ENCODE measurements at places on chromosomes 6 and 20.

DNA sequence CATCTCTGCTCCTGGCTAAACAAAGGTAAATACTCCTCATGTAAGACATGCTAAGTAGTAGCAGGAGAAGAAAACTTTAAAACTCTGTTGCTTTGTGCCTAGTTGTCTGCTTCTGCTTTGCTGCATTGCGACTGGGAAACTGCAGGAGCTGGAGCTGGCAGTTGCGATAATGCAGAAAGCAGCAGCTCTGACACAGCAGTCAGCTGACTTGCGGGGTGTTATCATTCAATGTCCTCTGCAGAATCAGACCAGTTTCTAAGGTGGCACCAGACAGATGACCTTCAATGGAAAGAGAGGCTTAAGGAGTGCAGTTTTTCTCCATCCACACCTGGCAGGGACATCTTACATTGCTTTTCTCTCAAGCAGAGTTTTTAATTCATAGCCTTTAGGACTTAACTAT is 69.9 kb upstream of the SOX4 start:
- DNase-seq: no peak

- peak; percentile 36 for DNase-seq
These were observed at the start of gene RCAN2 for GRCh38 chr6:46491201-46491627. TSS of gene RCAN2 (minus strand) at chr6:46491449.

DNA sequence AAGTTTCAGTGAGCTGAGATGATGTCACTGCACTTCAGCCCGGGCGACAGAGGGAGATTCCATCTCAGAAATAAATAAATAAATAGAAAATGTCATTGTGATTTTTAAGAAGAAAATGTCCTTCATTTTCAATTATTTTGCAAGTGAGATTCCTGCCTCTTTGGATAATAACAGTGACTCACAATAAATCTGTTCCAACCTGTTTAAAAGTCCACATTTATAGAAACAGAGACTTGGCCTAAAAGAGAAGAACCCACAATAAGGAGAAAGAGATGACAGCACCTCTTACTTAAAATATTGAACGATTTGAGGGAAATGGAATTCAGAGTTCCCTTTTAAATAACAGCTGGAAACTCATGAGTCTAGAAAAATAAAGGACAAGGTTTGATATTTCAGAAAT is 373.4 kb upstream of the NOX3 start:
- DNase-seq: no peak

DNA sequence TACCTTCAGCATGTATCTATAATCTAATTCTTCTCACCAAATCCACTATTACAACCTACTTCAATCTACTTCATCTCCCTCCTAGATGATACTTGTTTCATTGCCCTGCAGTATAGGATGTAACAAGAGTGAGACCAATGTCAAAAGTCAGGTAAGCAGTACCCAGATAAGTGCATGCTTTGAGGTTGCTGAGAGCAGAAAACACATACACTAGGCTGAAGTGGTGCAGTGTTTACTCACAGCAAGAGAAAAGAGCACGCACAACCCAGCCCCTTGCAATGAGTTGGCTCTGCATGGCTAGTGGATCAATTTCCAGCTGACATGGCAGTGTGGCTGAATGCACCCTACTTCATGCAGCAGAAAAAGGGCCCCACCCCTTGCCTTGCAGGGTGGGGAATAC is 199.9 kb downstream of the EPHA7 start:
- DNase-seq: no peak

DNA sequence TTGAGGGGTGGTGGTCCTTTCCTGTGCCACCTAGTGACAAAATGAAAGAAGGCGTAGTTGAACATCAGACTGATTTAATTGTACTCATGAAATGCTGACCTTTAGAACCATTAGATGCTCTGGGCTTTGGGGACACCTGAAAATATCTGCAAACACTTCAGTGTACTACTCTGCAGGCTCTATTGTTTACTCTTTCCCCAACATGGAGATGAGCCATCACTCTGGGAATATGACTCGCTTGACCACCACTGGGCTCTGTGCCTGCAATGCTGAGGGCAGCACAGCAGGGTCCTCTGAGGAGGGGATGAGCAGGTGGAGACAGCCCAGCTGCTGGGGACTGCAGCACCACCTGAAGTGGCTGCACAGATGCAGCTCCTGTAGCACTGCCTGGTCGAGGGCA is 74.8 kb upstream of the SLC24A3 start:
- DNase-seq: no peak

DNA sequence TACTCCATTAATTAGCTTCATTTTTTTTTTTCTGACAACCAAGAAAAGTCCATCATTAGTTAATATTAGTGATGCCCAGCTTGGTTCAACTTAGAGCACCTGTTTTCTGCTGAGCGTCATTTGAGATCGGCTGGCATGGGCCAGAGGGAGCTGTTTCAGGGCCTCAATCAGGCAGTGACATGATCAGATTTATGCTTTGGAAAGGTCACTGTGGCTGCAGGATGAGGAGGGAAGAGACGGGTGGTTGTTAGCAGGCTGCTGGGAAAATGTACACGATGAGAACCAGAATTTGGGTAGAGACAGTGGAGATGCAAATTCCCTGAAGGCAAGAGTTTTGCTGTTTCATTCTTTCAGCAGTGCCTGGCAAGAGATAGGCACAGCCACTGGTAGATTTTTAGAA is 4.4 kb upstream of the STX16 start:
- no peak for DNase-seq

GRCh38 chr20:33433465-33434234 is 9.9 kb downstream of the SNTA1 start:
- DNase-seq: peak; percentile 56

DNA sequence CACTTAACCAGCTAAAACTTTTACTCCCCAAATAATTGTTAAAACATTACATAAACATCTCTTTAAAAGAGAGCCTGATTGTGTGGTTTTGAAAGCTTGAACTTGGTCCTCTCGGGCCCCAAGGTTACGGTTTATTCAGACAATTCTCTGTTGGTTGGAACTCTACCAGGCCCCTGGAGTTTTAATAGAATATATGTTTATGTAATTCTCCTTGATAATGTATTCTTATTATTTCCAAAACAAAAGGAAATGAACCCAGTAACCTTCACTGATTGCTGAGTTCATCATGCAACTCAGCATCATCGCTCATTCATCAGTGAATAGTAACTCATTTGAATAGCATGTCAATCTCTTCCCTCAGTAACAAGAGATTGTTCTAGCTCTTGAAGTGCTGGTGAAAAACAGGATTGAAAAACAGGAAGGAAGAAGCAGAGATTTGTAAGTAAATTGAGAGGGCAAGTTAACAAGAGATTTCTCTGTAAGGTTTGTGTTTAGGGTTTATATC is 464.5 kb upstream of the MARCKS start:
- no peak for DNase-seq

DNA sequence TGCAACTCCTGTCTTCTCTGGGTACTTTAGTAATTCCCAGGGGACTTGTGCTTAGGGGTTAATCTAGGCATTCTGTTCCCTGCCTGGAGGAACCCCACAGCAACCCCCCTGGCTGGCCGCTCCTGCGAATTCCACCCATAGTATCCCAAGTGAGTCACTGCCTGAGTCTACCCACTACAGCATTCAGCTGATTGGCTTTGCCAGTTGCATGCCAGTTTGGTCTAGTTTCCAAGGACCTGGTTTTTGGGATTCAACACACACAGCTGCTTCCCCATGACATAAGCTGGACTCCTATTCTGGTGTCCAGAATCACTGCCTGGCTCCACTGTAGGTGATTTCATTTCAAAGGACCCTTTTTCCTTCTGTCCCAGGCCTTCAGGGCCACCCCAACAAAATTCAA is 40.3 kb downstream of the PLCG1 start:
- peak; percentile 95 for DNase-seq

- no peak for DNase-seq
These were observed 42.3 kb downstream of the GNAS start for GRCh38 chr20:58894652-58895447.

DNA sequence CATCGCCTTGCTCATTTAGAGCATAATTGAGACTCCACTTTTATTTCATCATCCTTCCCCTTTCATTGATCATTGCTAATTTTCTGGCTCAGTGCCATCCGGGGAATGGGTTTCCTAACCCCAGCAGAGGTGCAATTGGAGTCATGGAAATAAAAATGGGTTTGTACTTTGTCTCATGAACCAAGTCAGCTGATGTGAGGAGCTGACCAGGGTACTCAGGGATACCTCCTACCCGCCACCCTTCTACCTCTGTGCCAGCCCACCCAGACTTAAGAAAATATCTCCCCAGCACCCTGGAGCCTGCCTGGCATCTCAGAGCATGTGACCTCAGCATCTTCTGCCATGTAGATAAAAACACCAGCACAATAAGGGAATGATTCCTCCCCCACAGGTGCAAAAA is 59.1 kb upstream of the MAFB start:
- no peak for DNase-seq

DNA sequence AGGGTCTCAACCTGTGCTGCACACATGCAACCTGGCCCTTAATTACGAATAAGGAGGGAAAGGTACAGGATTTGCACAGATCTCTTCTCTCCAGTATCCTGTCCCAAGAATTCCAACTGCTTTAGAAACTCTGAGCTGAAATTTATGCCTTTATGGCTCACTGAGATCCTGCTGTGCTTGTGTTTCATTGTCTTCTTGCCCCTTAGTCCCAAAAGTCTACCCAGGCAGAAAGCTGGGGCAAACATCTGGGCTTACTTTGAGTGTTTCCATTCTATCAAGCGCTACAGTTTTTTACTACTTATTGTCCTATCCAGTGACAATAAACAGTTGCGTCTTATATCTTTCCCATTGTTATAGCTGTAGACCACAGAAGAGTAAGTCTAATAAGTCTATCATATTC is 99.7 kb downstream of the LIN28B start:
- no peak for DNase-seq

Data from foreskin fibroblast (primary cell).